Osteoblast (primary cell): ENCODE measurements at places on chromosomes 2 and 18. TPM values are rescaled to one million over a fixed set of nuclear protein-coding genes. Genes with fewer than 3 reads are reported as not detected.

Gene DSEL
- 119 and 157 TPM in 2 replicates for total RNA-seq

GRCh38 chr2:63862806-63863205, 21.1 kb downstream of the UGP2 start:
- H3K4me1 ChIP-seq, result peaks cover 17% of the 10 kb centered on the region
- no peak overlapping the region for H3K4me3 ChIP-seq
- no peaks in the 10 kb centered on the region for H3K27me3 ChIP-seq
- no peak for DNase-seq
- H3K27ac ChIP-seq, result no peak overlapping the region

GRCh38 chr2:207012461-207012860, 73.1 kb downstream of the CPO start:
- H3K27ac ChIP-seq, result no peak overlapping the region
- no peak overlapping the region for H3K4me3 ChIP-seq
- no peaks in the 10 kb centered on the region for H3K27me3 ChIP-seq

DNA sequence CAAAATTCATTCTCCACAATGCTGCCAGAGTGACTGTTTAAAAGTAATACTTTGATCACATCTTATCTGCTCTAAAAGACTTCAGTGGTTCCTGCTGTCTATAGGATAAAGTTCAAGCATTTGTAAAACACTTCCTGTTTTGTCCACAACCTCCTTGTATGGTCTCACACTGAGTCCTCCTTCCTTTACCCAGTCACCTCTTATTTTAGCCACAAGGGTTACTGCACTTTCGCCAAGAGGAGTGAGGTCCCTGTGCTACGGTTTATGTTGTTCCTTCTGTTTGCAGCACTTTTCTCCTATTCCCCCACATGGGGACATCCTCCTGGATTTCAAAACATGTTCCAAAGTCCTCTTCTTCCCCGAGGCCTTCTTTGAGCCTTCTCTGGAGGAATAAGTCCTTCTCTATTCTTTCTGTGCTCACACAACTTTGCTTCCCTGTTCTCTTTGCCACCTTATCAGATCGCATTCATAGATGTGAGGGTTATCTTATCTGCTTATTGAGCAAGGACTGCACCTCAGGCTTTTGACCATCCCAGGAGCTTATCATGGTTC, 112.2 kb upstream of the NABP1 start:
- H3K4me1 ChIP-seq, result peaks cover 3% of the 10 kb centered on the region
- no peak for DNase-seq
- no peak overlapping the region for H3K4me3 ChIP-seq
- H3K36me3 ChIP-seq, result no peaks in the 10 kb centered on the region

GRCh38 chr2:12965540-12966269, 249.0 kb downstream of the TRIB2 start:
- DNase-seq, result no peak
- H3K36me3 ChIP-seq, result no peaks in the 10 kb centered on the region
- no peaks in the 10 kb centered on the region for H3K27me3 ChIP-seq
- H3K4me1 ChIP-seq, result peaks cover 6% of the 10 kb centered on the region
- no peak overlapping the region for H3K27ac ChIP-seq

- H3K36me3 ChIP-seq, result no peaks in the 10 kb centered on the region
- no peaks in the 10 kb centered on the region for H3K27me3 ChIP-seq
- no peak for DNase-seq
- H3K27ac ChIP-seq, result no peak overlapping the region
- H3K4me1 ChIP-seq, result no peaks in the 10 kb centered on the region
Measured at GRCh38 chr2:221145396-221145795, 426.7 kb downstream of the EPHA4 start.
